ENCODE measurements at places on chromosomes 13 and 19.

- DNase-seq = peak; percentile 80
These were observed 5.3 kb downstream of the PRR36 start for GRCh38 chr19:7868671-7869452.

DNA sequence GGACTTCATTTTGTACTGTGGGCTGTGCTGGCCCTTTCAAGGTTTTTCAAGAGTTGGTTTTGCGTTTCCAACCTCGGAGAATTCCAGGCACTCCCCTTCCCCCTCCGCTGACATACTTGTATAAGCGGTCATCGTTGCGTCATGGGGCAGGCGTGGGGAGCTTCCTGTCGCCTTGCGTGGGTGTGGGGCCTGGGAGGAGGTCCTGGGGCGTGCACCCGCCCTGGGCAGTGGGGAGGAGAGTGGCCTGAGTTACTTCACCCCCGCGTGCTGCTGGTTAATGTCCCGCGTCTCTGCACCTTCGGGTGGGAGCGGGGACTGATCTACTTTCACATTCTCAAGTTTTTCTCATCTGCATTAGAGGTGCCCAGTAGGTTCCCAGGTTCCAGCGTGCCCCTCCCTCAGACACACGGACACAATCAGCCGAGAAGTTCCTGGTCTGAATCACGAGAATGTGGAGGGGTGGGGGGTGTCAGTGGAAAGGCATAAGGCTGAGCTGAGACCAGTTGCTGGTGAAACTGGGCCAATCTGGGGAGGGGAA is 4.1 kb downstream of the IER2 start:
- DNase-seq = peak; percentile 16

DNA sequence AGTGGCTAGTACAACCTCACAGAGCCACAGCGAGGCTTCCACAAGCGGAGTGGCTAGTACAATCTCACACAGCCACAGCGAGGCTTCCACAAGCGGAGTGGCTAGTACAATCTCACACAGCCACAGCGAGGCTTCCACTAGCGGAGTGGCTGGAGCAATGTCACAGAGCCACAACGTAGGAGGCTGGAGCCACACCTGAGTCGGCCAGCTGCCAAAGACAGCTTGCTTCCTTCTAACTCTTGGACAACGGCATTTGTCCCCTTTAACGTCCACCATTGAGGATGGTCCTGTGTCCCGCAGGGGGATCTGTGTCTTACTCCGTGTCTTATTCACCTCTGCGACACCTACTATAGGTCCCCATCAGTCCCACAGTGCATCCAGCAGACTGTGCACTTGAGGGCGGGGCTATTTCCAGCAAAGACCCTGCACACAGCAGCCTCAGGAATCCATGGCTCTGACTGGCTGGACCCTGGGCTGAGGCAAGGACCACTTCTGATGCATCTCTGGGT is 3.7 kb downstream of the ZNF787 start:
- DNase-seq = no peak

GRCh38 chr19:48271531-48272151 is 1.8 kb downstream of the ZNF114 start:
- DNase-seq = no peak

DNA sequence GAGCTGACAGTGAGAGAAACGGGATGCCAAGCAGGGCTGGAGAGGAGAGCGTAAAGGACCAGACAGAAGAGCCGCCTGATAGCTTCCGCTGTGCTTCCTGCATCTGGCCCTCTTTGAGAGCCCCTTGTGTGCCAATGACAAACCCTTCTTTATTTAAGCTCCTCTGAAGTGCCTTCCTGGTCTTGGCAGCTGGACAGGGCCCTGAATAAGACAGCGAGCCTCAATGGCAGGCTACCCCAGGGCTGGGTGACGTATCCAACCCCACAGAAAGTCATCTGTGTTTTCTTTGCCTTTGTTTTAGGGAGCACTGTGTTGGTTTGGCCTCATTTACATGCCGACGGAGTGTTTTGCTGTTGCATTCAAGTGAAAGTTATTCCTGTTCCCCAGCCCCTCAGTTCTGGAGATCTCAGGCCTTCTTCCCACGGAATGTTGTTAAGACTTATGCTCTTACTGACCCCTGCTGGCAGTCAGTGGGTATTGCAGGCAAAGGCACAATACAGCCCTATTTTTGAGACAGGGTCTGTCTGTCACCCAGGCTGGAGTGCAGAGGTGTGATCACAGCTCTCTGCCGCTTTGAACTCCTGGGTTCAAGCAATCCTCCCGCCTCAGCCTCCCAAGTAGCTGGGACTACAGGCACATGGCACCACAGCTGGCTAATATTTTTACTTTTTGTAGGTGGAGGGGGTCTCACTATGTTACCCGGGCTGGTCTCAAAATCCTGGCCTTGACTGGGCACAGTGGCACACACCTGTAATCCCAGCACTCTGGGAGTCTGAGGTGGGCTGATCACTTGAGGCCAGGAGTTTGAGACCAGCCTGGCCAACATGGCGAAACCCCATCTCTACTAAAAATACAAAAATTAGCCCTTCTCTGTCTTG is 16.8 kb downstream of the CCL25 start:
- DNase-seq = no peak

DNA sequence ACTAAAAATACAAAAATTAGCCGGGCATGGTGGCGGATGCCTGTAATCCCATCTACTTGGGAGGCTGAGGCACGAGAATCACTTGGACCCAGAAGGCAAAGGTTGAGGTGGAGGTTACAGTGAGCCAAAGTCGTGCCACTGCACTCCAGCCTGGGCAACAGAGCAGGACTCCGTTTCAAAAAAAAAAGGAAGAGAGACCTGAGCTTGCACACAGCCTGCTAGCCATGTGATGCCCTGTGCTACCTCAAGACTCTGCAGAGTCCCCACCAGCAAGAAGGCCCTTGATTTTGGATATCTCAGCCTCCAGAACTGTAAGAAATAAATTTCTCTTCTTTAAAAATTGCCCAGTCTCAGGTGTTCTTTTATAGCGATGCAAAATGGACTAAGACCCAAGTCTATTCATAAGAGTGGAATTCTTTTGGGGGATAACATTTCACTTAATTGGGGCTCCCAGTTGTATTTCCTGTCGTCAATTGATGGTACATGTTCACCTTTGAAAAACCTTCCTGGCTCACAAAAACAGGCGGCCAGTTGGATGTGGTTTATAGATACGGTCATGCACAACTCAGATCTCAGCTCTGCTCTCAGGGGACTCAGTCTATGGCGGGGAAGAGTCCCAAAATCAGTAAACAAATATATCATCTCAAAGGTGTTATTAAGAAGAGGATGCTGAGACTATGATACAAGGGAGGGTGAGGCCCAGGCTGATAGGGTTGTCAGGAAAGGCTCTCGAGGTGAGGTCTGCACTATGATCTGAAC is 2.4 kb upstream of the CHERP start:
- DNase-seq = no peak

DNA sequence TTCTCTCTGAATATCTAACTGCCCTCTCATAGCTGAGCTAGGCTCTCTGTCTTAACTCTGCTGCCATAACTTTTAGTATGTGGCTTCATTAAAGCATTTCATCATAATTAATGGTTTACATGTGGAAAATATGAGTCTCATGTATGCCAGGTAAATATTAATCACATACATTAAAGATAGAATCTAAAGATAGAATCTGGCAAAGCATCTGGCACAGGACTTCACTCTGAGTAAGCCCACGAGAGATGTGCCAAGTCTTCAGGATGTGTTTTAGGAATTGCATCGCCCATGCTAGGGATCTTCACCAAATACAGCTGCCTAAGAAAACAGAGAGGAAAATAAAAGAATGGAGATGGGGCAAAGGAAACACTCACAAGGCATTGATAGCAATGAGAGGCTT is 285.8 kb downstream of the DIAPH3 start:
- no peak for DNase-seq

GRCh38 chr19:55647732-55648584 is at the start of gene CCDC106:
TSS of gene CCDC106 (plus strand) at chr19:55648212. CDS start at chr19:55649047, 835 bp downstream.
- DNase-seq = peak; percentile 35

DNA sequence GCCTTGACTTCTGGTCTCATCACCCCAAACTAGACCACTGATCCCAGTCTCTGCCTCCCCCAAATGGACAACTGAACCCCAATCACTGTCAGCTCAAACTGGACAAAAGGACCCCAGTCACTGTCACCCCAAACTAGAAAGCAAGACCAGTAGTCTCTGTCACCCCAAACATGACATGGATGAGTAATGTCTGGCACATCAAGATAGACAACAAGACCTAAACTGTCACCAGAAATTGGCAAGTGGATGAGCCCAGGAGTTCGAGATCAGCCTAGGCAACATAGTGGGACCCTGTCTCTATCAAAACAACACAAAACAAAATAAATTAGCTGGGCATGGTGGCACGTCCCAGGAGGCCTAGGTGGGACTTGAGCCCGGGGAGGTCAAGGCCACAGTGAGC is 12.0 kb downstream of the RABAC1 start:
- no peak for DNase-seq

- no peak for DNase-seq
These were observed 45.9 kb downstream of the SLC15A1 start for GRCh38 chr13:98706446-98707110.
